ENCODE measurements at places on chromosomes 4 and X. TPM values are rescaled to one million over a fixed set of nuclear protein-coding genes. Genes with fewer than 3 reads are reported as not detected.

- DNase-seq = no peak
- H3K27me3 ChIP-seq = no peaks in the 10 kb centered on the region
- no peak overlapping the region for H3K27ac ChIP-seq
Measured at GRCh38 chr4:110550260-110550659, 72.6 kb downstream of the PITX2 start.

GRCh38 chr4:13543839-13544605 lies at the start of gene NKX3-2:
Gene NKX3-2, minus strand, starts transcription at chr4:13544508. Its CDS starts 94 bp downstream, at chr4:13544414.
- H3K27ac ChIP-seq = no peak within 1 kb of the TSS
- H3K4me3 ChIP-seq = peak within 1 kb of the TSS; percentile 49
- H3K27me3 ChIP-seq = peaks cover 100% of the 10 kb centered on the region
- H3K36me3 ChIP-seq = no peaks in the 10 kb centered on the region
- no peak for DNase-seq
- H3K4me1 ChIP-seq = peaks cover 72% of the 10 kb centered on the region

Gene FAM9B
- not detected for total RNA-seq

- no peak overlapping the region for H3K4me3 ChIP-seq
- H3K4me1 ChIP-seq = no peaks in the 10 kb centered on the region
- H3K36me3 ChIP-seq = no peaks in the 10 kb centered on the region
- no peak overlapping the region for H3K27ac ChIP-seq
- DNase-seq = no peak
Measured at GRCh38 chr4:181418496-181418895, 824.7 kb upstream of the TENM3 start.

DNA sequence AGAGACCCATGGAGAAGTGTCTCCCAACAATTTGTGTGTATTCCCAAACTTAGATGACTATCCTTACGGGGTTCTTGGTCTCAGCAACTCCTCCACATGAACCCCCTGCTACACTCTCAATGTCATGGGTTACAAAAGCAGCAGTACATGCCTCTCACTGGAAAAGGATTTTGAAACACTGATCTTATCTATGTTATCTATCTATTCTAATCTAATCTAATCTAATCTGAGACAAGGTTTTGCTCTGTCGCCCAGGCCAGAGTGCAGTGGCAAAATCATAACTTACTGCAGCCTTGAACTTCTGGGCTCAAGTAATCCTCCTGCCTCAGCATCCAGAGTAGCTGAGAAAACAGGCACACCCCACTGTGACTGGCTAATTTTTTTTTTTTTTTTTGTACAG lies 19.3 kb downstream of the TSPAN5 start:
- no peak for DNase-seq
- H3K36me3 ChIP-seq = no peaks in the 10 kb centered on the region
- no peak overlapping the region for H3K4me3 ChIP-seq
- H3K27ac ChIP-seq = no peak overlapping the region

Gene IQCM
- total RNA-seq = not detected

GRCh38 chr4:41702770-41703169 lies 45.8 kb downstream of the PHOX2B start:
- H3K36me3 ChIP-seq = peaks cover 24% of the 10 kb centered on the region
- H3K4me3 ChIP-seq = no peak overlapping the region
- no peak overlapping the region for H3K27ac ChIP-seq
- H3K27me3 ChIP-seq = no peaks in the 10 kb centered on the region

- DNase-seq = no peak
- H3K36me3 ChIP-seq = no peaks in the 10 kb centered on the region
- H3K27ac ChIP-seq = no peak overlapping the region
- H3K4me3 ChIP-seq = peak overlapping the region; percentile 21
Measured at GRCh38 chrX:55056820-55057674, 17.8 kb upstream of the PAGE2B start.

Gene KLF8
- total RNA-seq = 2.5 TPM

DNA sequence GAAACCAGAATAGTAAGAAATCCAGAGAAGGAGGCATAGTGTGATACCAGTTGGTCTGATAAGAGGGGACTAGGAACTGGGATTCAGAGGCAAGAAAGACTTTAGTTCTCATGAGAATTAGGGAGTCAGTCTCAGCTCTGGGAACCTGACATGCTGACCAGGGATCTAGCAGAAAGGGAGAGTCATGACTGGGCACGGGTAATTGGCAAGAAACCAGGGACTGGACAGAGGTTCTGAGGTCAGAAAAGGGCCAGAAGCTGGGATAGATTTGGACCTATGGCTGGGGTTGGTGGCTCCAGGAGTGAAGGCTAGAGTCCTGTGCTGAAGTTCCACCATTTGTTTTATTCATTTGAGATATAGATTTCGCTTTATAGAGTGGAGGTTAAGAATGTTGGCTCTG lies 110.2 kb upstream of the C1GALT1C1 start:
- H3K4me3 ChIP-seq = no peak overlapping the region
- no peaks in the 10 kb centered on the region for H3K36me3 ChIP-seq
- no peaks in the 10 kb centered on the region for H3K27me3 ChIP-seq
- no peak overlapping the region for H3K27ac ChIP-seq

DNA sequence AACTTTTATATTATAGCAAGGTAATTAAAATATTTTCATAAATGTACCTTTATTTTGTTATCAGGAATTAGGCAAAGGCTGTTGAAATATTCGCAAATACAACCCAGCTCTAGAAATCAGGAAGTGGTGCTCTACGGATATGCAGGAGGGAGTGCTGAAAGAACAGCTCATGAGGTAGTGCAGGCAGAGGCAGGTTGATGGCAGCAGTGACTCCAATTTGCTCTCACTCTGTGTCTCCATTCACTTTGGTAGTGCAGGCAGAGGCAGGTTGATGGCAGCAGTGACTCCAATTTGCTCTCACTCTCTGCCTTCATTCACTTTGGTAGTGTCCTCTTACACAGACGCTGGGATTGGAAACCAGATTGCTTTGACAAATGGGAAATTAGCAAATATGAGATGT lies 277.9 kb downstream of the TRIML1 start:
- H3K4me1 ChIP-seq = no peaks in the 10 kb centered on the region
- no peak overlapping the region for H3K4me3 ChIP-seq
- H3K36me3 ChIP-seq = no peaks in the 10 kb centered on the region

Gene PLAC8
- 0.62 TPM for total RNA-seq

Gene PRR27
- not detected for total RNA-seq

DNA sequence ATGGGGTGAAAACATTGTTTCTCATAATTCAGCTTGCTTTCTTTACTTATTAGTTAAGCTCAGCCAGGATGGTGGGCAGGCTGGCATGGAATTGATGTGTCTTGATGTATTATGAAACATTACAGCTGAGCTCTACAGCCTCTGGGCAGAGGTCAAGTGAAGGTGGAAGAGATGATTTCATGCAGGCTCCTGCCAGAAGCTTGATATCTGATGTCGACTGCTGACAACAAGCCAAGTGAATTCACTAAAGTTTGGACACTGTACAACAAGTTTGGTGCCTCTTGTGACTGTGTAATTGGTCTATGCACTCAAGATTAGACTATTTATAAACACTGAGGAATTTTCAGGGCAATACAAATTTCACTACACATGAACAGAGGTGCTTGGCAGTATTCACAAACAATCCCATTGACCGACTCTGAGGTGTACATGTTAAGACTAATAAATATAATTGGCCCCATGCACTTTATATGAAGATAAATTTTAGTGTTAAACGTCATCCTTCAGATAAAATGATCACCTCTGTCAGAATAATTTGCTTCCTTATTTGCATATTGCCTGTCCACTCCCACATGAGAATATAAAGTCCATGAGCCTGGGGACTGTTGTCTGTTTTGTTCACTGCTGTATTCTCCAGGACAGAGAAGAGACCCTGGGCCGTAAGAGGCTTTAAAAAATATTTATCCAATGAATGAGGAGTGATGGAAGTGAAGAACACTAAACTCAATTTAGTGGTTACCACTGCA lies 612.2 kb downstream of the IQCM start:
- no peak overlapping the region for H3K4me3 ChIP-seq
- H3K36me3 ChIP-seq = no peaks in the 10 kb centered on the region
- H3K4me1 ChIP-seq = no peaks in the 10 kb centered on the region
- no peaks in the 10 kb centered on the region for H3K27me3 ChIP-seq
- peak; percentile 77 for DNase-seq
